ENCODE measurements at places on chromosomes 16 and 17.

- no peak for DNase-seq
Measured at GRCh38 chr17:74133740-74134139, 69.7 kb upstream of the RPL38 start.

DNA sequence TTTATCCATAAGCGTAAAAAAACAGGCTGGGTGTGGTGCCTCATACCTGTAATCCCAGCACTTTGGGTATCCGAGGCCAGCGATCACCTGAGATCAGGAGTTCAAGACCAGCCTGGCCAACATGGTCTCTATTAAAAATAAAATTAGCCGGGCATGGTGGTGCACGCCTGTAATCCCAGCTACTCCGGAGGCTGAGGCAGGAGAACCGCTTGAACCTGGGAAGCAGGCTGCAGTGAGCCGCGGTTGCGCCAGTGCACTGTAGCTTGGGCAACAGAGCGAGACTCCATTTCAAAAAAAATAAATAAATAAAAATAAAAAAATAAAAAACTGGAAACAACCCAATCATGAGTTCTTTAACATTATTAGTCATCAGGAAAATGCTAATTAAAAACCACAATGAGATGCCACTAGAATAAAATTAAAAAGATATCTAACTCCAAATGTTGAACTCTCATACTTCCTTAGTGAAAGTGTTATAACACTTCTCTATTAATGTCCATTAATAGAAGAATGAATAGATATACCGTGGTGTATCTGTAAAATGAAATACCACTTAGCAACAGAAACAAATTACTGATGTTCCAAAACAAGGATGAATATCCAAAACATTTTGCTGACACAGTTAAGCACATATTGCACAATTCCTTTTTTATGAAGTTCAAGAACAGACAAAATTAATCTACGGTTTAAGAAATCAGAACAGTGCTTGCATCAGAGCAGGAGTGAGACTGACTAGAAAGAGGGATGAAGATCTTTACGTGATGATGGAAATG lies 13.1 kb downstream of the MPHOSPH6 start:
- no peak for DNase-seq

DNA sequence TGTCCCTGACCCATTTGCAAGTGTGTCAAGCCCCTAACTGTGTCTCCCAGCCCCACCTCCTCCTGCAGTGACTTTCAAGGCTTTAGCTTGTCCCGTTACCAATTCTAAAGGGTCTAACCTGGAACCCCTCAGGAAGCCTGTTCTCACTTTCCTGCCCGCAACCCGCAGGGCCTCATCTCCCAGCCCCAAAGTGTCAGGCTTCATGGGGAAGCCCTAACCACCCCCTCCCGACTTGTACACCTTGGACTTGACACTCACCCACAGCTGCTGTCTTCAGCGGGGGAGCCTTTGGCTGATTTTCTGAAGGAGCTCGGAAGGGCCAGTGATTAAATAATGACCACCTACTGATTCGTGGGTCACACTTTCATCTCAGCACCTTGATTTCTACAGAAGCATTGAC lies 33.1 kb downstream of the NLRC5 start:
- no peak for DNase-seq

DNA sequence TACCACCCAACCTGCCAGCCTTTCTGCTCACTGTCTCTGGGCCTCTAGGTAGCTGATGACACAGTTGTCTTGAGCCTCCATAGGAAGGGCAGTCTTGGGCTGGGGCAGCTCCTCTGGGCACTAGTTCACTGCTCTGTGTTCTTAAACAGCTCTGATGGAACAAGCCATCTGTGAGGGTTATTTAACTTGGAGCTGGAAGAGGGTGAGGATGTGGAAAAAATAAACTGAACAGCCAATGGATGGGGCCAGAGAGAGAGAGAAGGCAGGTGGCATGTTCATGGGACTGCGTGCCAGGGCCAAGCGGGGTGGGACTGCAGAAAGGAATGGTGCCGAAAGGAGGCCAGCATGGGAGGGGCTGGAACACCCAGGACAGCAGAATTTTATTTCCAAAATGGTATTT lies 52.6 kb downstream of the HIC1 start:
- DNase-seq = no peak

DNA sequence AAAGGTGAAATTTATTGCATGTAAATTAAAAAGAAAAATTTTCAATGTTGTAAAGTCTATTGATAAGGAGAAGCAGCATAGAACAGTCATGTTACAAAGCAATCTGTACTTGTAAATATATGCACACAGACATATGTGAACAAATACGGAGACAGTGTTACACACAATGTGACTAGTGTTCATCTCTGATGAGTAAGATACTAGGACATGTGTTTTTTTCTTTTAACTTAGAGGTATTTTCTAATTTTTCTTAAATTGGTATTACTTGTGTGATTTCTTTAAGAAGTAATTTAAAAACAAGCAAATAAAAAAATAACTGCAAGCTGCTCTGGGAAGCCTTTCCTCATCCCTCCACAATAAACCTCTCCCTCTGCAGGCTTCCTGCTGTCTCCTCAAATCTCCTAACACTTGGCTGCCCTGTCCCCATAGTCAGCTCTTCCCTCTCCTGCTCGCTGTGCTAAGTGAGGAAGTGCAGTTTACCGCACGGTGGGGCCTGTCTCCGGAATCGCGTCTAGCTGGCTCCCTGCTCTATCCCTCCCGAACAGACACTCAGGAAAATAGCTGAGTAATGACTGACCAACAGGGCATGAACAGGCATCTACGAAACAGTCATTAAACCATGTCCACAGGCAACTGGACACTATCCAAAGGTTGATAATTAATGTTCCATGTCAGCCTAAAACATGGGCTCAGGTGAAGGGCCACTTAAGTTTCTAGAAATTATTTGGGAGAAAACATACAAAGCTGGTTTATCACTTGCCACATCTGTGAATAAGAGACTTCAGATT lies 35.9 kb downstream of the CMTM4 start:
- peak; percentile 95 for DNase-seq

DNA sequence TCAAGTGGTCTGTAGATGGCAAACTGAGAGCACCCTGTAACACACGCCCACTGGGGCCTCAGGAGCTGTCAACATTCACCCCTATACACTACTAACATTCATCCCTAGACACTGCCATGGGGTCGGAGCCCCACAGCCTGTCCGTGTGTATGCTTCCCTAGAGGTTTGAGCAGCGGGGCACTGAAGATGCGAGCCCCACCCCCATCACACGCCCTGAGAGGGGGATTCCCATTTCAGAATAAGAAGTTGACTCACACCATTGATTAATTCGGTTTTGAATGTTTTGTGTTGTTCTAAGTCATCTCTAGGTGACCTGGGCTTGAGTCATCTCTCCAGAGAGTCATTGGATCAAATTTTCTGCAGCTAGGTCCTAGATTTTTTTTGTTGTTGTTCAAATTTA lies 37.3 kb upstream of the MMD start:
- peak; percentile 39 for DNase-seq

GRCh38 chr16:11696266-11697012 lies 28.2 kb downstream of the SNN start:
- no peak for DNase-seq

DNA sequence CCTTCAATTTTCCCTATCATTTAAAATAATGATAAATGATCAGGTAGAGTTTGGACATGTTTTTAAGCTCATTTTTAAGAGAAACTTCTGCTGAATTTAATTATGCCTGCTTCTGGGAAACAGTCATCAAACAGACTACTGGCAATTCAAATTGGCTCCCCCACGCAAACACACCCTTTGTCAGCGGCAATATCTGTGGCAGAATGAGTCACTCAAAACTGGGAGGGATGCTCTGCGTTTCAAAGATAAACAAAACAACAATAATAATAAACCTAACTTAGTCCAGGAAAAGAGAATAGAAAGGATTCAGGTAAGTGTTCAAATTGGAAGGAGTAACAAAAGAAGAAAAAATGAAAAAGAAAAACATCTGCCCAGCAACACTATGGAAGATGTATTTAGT lies 108.1 kb upstream of the ERCC4 start:
- DNase-seq = no peak

- no peak for DNase-seq
Measured at GRCh38 chr17:80963812-80964543, 27.7 kb upstream of the CHMP6 start.

DNA sequence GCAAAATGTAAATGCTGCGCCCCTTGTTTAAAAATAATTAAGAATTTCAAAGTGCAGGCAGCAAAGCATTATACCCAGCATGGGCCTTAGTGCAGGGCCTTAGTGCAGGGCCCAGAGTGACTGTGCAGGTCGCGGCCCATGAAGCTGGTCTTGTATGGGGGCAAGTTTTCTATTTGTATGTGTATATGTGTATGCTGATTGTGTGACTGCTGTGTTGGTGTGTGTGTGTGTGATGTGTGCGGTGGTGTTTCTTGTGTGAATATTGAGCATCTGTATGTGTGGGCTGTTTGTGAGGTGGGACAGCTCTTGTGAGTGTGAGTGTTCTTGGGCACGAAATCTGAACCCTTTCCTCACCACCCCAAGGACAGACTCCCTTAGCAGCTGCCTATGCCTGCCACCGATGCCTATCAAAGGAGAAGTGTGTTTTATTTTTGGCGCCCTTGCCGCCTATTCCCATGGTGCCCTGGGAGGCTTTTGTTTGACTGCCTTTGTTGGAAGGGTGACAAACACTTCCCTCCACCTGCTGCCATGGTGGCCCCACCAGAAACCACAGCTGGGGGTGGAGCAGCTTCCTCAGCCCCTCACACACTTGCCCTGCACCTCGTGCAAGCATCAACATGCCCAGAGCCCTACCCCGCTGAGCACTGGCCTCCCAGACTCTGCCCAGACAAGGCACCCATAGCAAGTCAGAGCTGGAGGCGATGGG lies 18.0 kb downstream of the CCR7 start:
- no peak for DNase-seq

- peak; percentile 17 for DNase-seq
Measured at GRCh38 chr17:43966276-43966675, 12.5 kb upstream of the PYY start.

- no peak for DNase-seq
Measured at GRCh38 chr16:86669937-86670749, 91.8 kb downstream of the FOXL1 start.
